T-helper 2 cell (primary cell): ENCODE measurements at places on chromosomes 7 and 10.

DNA sequence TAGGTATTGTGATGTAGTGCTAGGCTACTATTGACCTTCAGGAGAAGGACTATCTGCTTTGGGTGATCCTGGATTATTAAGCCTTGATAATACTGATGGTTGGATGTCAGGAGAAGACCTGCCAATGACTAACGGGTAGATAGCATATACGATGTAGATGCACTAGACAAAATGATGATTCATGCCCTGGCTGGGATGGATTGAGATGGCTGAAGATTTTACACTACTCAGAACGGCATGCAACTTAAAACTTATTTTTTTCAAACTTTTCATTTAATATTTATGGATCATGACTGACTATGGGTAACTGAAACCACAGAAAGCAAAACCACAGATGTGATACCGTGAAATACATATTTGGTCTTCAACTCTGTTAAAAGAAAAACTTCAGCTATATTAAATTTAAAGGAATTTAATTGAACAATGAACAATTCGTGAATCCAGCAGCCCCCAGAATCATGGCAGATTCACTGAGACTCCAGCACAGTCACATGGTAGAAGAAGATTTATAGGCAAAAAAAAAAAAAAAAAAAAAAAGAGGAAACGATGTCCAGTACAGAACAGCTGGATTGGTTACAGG lies 124.6 kb upstream of the CDK13 start:
- DNase-seq = no peak

DNA sequence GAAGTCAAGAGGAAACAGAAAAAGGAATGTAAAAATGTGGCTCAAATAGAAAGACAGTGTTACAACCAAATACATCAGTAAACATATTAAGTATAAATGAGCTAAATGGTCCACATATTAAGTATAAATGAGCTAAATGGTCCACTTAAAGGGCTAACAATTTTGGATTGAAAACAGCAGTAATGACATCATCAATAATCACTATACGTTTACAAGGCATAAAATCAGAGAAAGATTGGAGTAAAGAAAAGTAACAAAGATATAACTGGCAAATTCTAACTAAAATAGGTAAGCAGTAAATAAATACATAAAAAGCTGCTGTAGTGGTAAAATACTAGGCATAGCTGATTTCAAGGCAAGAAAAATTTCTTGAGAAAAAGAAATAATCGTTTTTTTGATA lies 1298.4 kb upstream of the CELF2 start:
- no peak for DNase-seq

DNA sequence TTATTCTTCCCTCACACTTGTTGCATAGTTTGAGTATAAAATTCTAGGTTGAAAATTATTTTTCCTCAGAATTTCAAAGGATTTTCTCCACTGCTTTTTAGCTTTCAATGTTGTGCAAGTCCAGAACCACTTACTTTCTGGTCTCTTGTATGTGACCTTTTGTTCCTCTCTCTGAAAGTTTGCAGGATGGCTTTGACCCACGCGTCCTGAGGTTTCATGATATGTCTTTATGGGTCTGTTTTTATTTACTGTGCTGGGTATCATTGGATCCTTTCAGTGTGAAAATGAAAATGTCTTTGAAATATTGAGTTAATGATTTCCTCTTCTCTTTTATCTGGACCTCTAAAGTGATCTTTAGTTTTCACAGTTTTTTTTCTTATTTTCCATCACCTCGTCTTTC lies 38.5 kb downstream of the C1GALT1 start:
- no peak for DNase-seq

GRCh38 chr10:4176500-4177281 lies 391.7 kb upstream of the KLF6 start:
- DNase-seq = no peak

- DNase-seq = no peak
Measured at GRCh38 chr7:68067845-68068244, 1071.2 kb downstream of the TYW1 start.

- DNase-seq = no peak
Measured at GRCh38 chr10:77626266-77626935, 11.2 kb downstream of the KCNMA1 start.

- no peak for DNase-seq
Measured at GRCh38 chr7:7709291-7709690, 9.1 kb downstream of the RPA3 start.

GRCh38 chr7:150923196-150923595 lies 54.9 kb downstream of the KCNH2 start:
- DNase-seq = no peak

- DNase-seq = no peak
Measured at GRCh38 chr10:33355274-33355673, 20.8 kb upstream of the NRP1 start.

- DNase-seq = peak; percentile 58
Measured at GRCh38 chr10:117216611-117217195, 19.4 kb downstream of the KCNK18 start.

DNA sequence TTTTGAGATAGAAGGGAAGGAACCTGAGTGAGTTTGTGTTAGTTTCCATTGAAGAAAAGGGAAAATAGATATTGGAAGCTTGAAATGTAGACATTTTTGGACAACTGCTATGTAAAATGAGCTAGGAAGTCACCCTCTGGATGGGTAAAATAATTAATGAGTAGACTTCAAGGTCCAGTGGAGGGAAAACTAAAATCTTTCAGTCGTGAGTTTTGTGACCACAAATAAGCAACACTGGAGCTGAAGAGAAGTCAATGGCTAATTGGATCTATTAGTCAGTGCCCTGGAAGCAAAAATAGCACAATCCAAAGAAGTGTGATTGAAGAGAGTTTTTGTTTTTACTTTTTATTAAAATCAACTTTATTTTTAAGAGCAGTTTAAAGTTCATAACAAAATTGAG lies 123.4 kb downstream of the MYO3A start:
- no peak for DNase-seq

DNA sequence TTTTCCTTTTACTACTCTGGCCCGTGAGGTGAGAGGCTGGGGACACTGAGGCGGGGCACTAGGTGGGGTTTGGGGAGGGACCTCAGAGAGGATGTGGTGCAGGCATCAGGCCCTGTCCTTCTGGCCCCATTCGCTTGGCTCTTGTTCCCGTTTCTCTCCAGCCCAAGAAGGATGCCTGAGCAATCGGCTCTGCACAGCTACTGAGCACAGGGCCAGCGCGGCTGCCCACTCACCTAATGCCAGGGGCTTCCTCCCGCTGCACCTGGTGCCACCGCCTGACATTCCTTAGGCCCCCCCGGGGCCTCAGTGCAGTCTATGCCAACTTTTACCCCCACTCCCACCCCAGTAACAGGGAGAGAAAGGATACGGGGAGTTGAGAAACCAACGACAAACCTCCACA lies 12.5 kb downstream of the EMX2 start:
- DNase-seq = no peak

- DNase-seq = no peak
Measured at GRCh38 chr10:80474941-80475340, 20.8 kb downstream of the TSPAN14 start.

DNA sequence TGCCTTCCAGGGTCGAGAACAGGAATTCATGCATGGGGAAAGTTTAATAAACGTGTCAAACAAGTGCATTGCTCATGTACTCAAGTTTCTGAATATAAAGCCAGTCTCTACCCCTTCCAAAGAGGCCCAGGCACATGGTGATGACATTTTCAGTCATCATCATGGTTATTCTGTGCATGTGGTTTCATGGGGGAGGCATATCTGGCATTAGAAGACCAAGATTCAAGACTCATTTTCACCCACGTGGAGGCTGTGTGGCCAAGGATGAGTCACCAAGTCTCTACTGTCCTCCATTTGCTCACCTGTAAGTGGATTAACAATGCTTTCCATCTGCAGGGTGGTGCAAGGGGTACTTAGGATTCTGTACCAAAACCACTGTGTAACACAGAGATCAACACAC lies 34.0 kb upstream of the CNPY1 start:
- peak; percentile 35 for DNase-seq

- no peak for DNase-seq
Measured at GRCh38 chr7:69012149-69012548, 586.1 kb upstream of the AUTS2 start.

DNA sequence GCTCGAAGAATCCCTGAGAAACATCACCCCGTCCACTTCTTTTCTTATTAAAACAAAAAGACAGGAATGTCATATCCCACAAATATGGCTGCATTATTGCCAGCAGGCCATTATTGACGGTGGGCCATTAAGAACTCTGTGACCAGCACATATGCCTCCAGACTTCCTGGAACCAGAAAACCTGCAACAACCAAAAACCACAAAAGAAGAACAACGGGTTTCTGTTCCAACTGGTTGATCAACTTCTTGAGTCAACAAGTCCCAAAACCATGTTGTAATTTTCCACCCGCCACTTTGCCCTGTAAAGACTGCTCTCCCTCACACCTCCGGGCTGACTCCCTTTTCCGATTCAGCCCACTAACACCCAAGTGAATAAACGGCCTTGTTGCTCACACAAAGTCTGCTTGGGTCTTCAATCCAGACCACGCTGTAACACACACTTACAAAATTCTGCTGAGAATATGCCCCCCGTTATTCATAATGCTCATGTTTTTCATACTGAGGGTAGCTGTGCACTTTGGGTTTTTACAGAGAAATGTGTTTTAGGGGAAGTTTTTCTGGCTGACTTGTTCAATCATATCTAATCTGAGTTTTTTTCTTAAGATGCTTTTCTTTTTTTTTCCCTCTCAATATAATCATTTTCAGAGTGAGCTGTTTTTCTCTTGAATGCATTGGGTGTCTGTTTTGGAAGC lies 20.7 kb downstream of the ZNF107 start:
- DNase-seq = no peak

- no peak for DNase-seq
Measured at GRCh38 chr10:12834116-12834665, 167.3 kb downstream of the CCDC3 start.

GRCh38 chr7:40571796-40572195 lies 437.0 kb downstream of the SUGCT start:
- DNase-seq = no peak

DNA sequence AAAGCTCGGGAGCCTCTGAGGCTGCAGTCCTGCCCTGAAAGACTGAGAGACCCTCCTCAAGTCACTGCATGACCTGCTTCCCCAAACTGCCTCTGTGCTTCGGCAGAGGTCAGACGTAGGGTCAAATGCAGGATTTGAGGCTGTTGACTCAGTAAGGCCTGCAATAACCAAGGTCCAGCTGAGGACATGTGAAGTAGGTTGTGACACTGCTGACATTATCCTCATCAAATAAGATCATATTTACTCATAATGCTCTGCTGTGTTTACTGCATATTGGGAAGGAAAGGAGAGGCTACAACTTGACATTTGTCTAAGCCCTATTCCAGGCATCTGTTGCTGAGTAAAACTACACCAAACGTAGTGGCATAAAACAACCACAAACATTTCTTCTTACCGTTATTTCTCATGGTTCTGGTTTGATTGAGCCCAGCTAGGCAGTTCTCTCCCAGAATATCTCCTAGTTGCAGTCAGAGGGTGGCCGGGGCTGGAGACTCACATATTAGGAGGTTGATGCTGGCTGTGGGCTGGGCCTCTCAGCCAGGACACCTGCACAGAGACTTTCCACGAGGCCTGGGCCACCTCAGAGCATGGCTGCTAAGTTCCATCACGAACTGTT lies 122.1 kb upstream of the STK17A start:
- DNase-seq = no peak

DNA sequence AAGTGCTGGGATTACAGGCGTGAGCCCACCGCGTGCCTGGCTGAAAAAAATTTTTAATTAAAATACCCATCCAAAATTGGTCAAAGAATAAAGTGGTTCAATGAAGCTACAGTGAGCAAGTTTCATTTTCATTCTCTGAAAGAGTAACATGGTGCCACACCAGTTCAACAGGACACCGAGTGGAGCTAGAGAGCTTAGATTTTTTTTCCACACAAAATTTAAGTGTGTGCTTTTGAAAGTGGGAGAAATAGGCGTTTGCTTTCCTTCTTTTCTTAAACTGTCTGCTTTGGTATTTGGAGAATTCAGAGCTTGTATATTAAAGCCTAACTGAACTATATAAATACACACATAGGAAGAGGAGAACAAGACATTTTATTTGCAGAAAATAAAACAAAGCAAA lies 43.4 kb downstream of the BPGM start:
- DNase-seq = no peak

DNA sequence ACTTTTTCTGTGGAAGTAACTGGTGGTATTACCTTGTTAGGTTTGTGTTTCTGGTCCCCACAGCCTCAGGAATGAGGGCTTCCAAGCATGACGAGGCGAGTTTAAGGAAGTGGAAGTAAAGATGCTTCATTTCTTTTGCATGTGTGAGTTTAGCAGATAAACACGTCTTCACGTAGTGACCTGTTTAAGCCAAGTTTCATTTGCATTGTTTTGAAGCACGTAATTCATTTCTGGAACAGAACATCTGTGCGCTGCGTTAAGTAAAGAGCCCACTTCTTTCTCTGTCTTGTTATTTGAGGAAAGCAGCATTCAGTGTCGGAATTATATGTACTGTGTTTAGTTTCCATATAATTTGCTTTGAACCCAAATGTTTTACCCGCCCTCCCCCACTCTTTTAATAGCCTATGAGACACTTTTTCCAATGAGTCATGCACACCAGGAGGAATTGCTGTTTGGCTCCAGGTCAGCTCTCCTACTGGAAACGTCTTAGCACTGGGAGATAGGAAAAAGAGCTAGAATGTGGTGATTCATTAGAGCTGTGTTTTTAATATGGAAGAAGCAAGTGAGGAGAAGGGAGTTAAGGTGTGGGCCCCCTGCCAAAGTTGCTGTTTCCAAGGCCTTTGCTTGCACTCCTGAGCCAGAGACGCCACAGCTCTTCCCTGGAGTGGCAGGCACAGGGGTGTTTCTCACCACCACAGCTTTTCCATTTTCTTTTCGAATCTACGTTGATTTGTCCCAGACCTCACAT lies 36.7 kb downstream of the BTBD16 start:
- DNase-seq = no peak

DNA sequence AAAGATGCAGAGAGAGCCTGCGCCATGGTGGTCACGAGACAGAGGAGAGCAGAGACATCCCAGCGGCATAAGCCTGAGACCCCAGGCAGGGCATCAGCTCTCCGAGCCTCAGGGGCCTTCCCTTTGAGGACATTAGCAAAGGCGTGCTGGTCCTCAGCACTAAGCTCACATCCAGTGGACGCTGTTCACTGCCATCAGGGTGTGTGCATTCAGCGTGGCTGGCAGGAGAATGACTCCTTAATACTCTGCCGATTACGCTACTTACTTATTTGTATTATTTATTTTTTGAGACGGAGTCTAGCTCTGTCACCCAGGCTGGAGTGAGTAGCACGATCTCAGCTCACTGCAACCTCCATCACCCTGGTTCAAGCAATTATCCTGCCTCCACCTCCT lies 290.2 kb downstream of the KLF6 start:
- no peak for DNase-seq
